Cortex of kidney (tissue), 1 donor: ENCODE measurements at places on chromosomes 13 and 19.

DNA sequence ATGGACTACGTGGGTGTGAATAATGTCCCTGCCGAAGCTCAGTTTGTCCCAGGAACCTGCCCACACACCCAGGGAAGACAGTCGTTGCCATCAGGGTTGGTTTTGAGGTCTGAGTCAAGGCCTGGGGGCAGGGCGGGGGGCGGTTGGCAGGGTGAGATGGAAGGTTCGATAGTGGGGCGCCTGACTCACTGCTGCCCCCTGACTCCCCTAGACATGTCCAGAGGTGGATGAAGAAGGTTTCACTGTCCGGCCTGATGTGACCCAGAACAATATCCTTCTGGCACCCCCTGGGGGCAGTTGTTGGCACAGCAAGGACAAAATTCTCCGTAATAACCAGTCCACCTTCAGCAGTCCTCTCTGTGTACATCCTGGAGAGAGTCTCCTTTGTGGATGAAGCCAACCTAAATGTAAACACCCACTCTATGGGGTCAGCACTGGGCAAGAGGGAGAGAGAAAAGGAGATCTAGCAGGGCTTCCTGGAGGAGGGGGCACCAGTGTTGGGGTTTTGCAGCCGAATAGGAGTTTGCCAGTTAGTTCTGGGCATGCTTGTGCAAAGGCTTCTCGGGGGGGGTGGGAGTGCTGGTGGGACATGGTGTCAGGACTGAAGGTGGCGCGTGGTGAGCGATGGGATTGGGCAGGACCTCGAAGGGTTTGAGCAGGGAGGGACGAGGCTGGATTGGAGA is 19.6 kb upstream of the B3GNT3 start:
- no peak for DNase-seq

GRCh38 chr13:55361141-55361540 is 1779.6 kb upstream of the PRR20A start:
- no peak for DNase-seq

- DNase-seq: no peak
Observed at GRCh38 chr19:23917856-23918255, 3.2 kb downstream of the ZNF726 start.

GRCh38 chr13:102289606-102290005 is 112.2 kb downstream of the FGF14 start:
- DNase-seq: no peak

DNA sequence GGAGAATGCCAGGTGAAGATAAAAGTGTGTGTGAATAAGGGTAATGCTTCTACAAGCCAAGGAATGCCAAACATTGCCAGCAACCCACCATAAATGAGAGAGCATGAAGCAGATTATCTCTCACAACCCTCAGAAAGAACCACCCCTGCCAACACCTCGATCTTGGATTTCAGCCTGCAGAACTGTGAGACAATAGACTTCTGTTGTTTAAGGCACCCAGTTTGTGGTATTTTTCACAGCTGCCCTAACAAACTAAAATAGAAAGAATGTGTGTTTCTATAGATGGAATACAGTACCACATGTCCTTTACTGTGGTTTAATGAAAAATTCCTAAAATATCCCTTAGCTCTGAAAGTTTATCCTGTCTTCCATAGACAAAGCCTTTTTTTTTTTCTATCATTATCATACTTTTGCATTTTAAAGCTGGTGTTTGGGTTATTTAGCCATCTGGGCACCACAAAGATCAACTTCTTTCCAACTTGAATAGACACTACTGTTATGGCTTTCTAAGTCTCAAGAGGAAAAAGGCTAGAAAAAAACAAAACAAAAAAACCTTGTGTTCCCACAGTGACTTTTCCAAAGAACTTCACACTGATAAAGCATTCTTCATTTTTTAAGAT is 505.6 kb downstream of the KCTD12 start:
- DNase-seq: no peak

- no peak for DNase-seq
Observed at GRCh38 chr19:9219489-9219888, at the start of gene OR7D4. Gene OR7D4, minus strand, starts transcription at chr19:9219589. Its CDS starts 4,752 bp downstream, at chr19:9214837.

DNA sequence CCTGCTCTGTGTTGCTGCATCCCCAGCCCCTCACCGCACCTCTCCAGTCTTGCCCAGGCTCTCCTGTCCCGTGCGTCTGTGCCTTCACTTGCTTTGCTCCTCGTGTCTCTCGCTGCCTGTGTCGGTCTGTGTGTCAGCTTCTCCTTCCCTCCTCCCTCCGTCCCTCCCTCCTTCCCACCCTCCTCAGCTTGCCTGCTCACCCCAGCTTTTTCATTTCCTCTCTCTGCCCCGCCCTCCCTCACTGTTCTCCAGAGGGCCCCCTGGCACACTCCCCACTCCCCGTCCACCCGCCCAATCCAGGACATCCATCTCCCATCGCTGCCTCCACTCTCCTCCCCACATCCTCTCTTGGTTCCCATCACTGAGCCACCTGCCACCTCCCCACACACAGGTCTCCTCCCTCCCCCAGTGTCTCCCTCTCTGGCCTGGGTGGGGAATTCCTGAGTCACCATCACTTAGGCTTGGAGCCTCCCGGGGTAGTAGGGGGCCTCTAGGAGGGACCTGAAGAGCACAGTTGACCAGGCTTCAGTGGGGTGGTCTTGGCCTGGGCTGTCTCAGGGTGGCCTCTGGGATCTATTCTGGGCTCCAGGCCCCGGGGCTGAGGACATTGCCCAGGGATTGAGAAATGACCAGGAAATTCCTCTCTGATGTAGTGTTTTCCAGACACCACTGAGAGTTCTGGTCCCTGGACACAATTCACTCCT is at the start of gene PTGIR:
TSS of gene PTGIR (minus strand) at position 132 of the 704 bp plus-strand sequence. CDS start 864 bp downstream, outside the sequence.
- no peak for DNase-seq

GRCh38 chr19:53333066-53333462 is 485 bp upstream of the ZNF845 start:
- no peak for DNase-seq
